ENCODE measurements at places on chromosomes 1 and 21.
A peak's percentile ranks its signal among the peaks of the same experiment; 100 is the strongest.

GRCh38 chr1:193649587-193649986, 463.2 kb upstream of the B3GALT2 start:
- no peak for DNase-seq

DNA sequence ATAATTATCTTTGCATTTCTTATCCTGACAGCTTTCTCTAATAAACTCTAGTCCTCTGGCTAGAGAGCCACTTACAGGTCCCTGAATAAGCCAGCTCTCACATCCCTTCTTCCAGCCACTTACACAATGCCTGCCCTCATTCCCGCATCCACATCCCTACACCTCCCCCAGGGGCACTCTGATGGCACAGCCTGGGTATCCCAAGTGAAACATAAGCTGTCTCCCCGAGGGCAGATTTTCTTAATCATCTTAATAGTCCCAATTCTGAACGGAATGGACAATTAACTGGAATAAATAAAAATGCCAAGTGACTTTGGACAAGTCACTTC, 4.9 kb downstream of the RHOC start:
- no peak for DNase-seq

- DNase-seq = peak; percentile 49
Measured at GRCh38 chr1:244231572-244232315, 180.7 kb downstream of the ZBTB18 start.

DNA sequence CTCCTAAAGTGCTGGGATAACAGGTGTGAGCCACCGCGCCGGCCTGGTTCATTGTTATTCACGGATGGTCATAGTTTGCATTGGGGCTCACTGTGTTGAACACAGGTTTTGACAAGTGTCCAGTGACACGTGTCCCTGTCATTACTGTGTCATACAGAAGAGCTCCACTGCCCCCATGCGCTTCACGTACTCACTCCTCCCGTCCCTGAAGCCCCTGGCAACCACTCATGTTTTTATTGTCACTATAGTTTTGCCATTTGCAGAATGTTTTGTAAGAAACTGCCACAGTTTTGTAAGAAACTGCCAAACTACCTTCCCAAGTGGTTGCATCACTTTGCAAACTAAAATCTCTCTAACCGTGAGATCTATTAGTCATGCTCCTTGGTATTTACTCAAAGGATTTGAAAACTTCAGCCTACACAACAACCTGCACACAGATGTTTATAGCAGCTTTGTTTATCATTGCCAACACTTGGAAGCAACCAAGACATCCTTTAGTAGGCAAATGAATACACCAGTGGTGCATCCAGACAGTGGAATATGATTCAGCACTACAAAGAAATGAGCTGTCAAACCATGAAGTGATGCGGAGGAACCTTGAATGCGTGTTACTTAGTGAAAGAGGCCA, 163.2 kb upstream of the COL6A1 start:
- no peak for DNase-seq

DNA sequence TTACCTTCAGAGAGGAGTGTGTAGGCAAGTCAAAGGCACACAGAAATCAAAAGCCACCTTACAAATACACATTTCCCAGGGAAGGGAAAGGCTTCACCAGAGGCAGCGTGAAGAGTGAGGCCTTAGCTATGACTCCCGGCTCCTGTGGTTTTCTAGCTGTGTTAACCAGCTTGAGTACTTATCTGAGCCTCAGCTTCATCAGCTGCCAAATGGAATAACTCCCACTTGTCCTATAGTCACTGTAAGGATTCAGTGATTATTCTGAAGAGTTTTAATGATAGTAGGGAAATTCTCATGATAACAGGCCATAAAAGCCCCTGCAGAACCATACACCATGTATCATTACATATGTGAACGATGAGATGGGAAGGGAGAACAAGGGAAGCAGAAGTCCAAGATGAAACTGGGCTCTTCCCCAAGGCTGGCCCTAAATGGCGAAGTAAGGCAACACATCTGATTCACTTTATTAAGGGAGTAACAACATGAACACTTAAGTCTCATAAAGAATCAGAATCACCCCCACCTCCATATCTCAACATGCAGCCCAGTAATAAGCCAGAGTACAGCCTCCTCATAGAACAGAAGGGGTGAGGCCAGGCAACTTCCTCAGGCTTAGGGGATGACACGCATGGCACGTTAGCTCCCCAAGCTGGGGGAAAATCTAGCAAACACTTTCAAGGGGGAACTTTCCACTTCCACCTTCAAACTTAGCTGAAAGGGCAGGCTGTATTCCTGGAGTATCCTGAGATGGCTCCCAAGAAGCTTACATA, 63.7 kb downstream of the SLC66A1 start:
- DNase-seq = no peak

GRCh38 chr1:83500531-83500930, 498.4 kb downstream of the TTLL7 start:
- no peak for DNase-seq

- DNase-seq = peak; percentile 40
Measured at GRCh38 chr1:203692565-203693470, 66.2 kb downstream of the ATP2B4 start.
